ENCODE measurements at places on chromosomes 5 and 9. TPM values are rescaled to one million over a fixed set of nuclear protein-coding genes. Genes with fewer than 3 reads are reported as not detected.

- no peak overlapping the region for H3K27ac ChIP-seq
- H3K4me1 ChIP-seq = no peaks in the 10 kb centered on the region
- no peaks in the 10 kb centered on the region for H3K36me3 ChIP-seq
Observed at GRCh38 chr5:60365001-60365400, 335.0 kb downstream of the DEPDC1B start.

AQP3 gene
- total RNA-seq = 9.6 TPM

DNA sequence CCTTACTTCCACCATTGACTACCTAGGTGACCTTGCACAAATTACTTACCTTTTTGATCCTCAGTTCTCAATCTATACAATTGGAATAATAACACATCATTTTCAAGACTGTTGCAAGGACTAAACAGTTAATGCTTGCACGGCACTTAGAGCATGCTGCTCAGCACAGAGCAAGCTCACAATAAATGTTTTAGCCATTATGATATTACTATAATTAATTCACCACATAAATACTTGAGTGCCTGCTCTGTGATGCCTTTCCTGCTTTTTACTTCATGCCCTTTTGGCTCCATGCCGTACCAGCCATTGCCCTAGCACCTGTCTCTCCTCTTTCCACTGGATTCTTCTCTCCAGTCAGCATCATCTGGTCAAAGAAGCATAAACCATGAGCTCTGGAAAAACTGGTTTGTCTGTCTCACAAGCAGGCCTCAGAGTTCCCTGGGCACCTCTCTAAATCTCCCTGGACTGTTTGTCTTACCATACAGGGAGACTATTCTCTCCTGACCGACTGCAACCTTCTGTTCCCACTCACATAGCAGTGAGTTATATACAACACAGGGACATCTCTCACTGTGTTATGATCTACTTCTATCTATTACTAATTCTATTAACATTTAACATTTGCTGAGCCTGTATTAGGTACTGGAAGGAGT lies 260.4 kb upstream of the ADRA1B start:
- no peaks in the 10 kb centered on the region for H3K4me1 ChIP-seq
- H3K36me3 ChIP-seq = no peaks in the 10 kb centered on the region
- H3K4me3 ChIP-seq = no peak overlapping the region
- no peak overlapping the region for H3K27ac ChIP-seq
- no peaks in the 10 kb centered on the region for H3K27me3 ChIP-seq

- no peaks in the 10 kb centered on the region for H3K36me3 ChIP-seq
- H3K27me3 ChIP-seq = no peaks in the 10 kb centered on the region
- no peaks in the 10 kb centered on the region for H3K4me1 ChIP-seq
Observed at GRCh38 chr9:85172001-85172978, 502.8 kb downstream of the NTRK2 start.

POU5F2 gene
- 0.66 TPM for total RNA-seq

GRCh38 chr9:89978185-89978584 lies 373.4 kb downstream of the GADD45G start:
- no peak overlapping the region for H3K4me3 ChIP-seq
- peak; percentile 6 for DNase-seq
- no peaks in the 10 kb centered on the region for H3K36me3 ChIP-seq
- no peaks in the 10 kb centered on the region for H3K27me3 ChIP-seq
- no peaks in the 10 kb centered on the region for H3K4me1 ChIP-seq

DNA sequence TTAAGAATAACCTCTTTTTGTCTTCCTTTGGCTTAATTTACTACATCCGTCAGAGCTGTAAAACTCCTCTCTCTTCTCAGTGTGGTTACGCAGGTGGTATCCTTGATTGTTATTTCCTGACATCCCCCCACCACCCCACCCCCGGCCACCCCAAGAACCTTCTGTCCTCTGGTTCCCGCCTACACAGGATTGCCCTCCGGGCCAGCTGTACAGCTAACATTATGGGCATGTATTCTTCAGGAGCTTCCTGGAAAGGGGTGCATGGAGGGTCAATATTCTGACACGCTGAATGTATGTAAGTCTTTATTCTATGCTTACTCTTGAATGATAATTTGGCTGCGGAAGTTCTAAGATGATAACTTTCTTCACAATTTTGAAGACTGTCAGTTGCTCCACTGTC lies 13.0 kb upstream of the ANP32B start:
- no peak for DNase-seq
- no peaks in the 10 kb centered on the region for H3K27me3 ChIP-seq
- no peak overlapping the region for H3K27ac ChIP-seq
- no peaks in the 10 kb centered on the region for H3K4me1 ChIP-seq

- H3K4me3 ChIP-seq = no peak overlapping the region
- H3K27me3 ChIP-seq = no peaks in the 10 kb centered on the region
- no peak overlapping the region for H3K27ac ChIP-seq
- DNase-seq = peak; percentile 41
- peaks cover 6% of the 10 kb centered on the region for H3K4me1 ChIP-seq
- H3K36me3 ChIP-seq = no peaks in the 10 kb centered on the region
Observed at GRCh38 chr5:141760193-141760592, 78.2 kb upstream of the ARAP3 start.

GRCh38 chr5:138275379-138275782 lies 960 bp upstream of the GFRA3 start:
- no peaks in the 10 kb centered on the region for H3K36me3 ChIP-seq
- no peak overlapping the region for H3K4me3 ChIP-seq
- DNase-seq = no peak
- H3K27me3 ChIP-seq = no peaks in the 10 kb centered on the region

GRCh38 chr9:134787601-134788531 lies 92.7 kb upstream of the FCN2 start:
- no peak overlapping the region for H3K4me3 ChIP-seq
- H3K27ac ChIP-seq = no peak overlapping the region
- DNase-seq = no peak
- no peaks in the 10 kb centered on the region for H3K27me3 ChIP-seq
- no peaks in the 10 kb centered on the region for H3K4me1 ChIP-seq

- H3K27ac ChIP-seq = no peak overlapping the region
- H3K36me3 ChIP-seq = no peaks in the 10 kb centered on the region
- no peak for DNase-seq
- H3K4me3 ChIP-seq = no peak overlapping the region
- no peaks in the 10 kb centered on the region for H3K27me3 ChIP-seq
- no peaks in the 10 kb centered on the region for H3K4me1 ChIP-seq
Observed at GRCh38 chr5:170482511-170482910, 21.3 kb upstream of the KCNIP1 start.

GRCh38 chr9:104118916-104119315 lies 24.8 kb downstream of the SMC2 start:
- H3K4me3 ChIP-seq = no peak overlapping the region
- no peaks in the 10 kb centered on the region for H3K4me1 ChIP-seq
- DNase-seq = no peak
- no peaks in the 10 kb centered on the region for H3K27me3 ChIP-seq
- H3K36me3 ChIP-seq = peaks cover 3% of the 10 kb centered on the region
- H3K27ac ChIP-seq = no peak overlapping the region

PCDHB5 gene
- total RNA-seq = 0.12 TPM

Data from PC-3 (cell line).